ENCODE measurements at places on chromosomes 7 and 10.
A peak's percentile ranks its signal among the peaks of the same experiment; 100 is the strongest.

- peak; percentile 39 for DNase-seq
These were observed 243.6 kb downstream of the BICC1 start for GRCh38 chr10:58756130-58756719.

DNA sequence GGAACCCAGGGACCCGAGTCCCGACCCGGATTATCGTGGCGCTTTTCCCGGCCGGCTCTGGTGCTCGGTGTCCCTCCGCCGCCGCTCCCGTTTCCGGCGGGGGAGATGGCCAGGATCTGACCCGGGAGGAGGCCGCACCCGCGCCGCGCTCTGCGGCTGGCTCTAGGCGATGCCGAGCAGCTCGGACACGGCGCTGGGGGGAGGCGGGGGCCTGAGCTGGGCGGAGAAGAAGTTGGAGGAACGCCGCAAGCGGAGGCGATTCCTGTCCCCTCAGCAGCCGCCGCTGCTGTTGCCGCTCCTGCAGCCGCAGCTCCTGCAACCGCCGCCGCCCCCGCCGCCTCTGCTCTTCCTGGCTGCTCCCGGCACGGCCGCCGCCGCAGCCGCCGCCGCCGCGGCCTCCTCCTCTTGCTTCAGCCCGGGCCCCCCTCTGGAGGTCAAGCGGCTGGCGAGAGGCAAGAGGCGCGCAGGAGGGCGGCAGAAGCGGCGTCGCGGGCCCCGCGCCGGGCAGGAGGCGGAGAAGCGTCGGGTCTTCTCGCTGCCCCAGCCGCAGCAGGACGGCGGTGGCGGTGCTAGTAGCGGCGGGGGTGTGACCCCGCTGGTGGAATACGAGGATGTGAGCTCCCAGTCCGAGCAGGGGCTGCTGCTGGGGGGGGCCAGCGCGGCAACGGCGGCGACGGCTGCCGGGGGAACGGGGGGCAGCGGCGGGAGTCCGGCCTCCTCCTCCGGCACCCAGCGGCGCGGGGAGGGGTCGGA is 593 bp downstream of the CDK13 start:
- DNase-seq, result peak; percentile 29

GRCh38 chr7:20454202-20454601 is 123.5 kb downstream of the ITGB8 start:
- no peak for DNase-seq

DNA sequence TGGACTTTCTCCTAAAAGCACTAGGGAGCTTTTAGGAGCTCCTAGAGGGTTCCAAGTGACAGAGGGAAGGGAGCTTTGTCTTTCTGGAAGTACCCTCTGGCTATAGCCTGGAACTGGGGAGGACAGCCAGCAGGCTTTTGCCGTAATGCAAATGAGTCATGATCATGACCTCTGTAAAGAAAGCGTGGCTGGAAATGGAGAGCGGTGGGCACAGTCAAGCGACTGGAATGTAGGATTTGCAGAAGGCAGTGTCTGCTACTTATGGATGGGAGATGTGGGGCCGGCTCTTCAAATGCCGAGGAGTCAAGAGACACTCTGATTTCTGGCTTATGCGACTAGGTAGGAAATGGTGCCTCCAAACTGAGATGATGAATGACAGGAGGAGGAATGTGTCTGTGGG is 34.6 kb upstream of the PLPP4 start:
- peak; percentile 91 for DNase-seq

DNA sequence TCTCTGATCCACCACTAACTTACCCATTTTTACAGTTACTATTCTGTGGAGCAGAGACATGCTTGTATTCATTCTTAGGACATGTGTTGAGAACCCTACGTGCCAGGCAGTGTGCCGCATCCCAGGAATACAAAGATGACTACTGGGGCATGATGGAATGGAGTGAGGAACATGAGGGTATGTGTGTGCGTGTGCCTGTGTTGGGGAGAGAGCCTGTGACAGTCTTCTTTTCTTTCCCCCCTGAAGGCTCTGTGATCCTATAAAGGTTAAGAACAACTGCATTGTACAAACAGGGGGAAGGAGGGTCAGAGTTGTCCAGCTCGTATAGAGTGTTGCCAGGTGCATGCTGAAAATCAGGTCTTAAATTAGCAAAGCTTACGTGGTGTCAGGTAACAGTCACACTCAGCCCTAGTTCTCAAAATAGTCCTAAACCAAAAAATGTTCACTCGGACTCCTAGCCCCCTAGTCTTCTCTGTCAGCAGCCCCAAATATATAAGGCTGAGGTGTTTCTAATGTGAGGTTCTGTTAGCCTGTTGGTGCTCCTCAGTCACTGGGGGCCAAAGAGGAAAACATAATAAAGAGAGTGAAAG is 161.9 kb downstream of the CELF2 start:
- DNase-seq, result no peak

DNA sequence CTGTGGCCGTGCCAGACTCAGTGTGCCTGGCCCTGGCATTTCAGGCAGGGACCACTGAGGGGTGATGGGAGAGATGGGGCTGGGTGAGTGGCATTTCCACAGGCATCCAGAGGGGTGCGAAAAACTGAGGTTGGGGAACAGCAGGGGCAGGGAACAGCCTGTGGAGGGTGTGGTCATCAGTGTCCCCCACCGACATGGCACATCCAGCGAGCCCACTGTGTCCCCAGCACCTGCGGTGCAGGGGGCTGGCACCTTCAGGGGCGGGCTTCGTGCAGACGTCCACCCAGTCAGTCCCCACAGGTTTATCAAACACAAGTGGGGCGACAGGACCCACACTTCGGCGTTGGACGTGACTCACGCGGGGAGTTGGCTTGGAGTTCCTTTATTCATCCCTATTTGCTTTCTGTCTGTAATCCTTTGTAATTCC is 14.8 kb downstream of the CUX1 start:
- DNase-seq, result no peak

DNA sequence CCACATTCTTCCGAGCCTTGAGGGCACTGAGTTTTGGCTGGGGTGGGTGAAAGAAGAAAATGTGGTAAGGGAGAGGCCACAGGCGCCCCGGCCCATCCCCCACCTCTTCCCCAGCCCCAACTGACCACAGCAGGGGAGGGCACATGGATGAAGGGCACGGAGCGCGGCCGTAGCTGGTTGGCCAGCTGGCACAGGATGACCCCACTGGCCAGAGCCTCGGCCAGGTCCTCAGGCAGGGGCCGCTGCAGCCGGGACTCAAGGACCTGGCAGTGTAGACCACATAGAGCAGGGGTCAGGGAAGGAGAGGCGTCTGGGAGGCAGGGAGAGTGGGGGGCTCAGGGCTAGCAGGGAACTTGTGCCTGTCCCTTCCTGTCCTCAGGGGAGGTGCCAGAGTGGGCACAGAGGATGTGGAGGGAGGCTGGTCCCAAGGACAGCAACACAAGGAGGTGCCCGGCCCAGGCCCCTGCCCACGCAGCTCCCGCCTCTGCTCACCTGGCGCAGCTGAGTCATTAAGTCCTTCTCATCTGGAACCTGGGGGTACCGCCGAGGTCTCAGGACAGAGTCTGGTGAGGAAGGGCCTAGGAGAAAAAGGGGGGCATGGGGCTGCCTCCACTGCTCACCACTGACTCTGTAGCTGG is 2.2 kb upstream of the SAP25 start:
- no peak for DNase-seq

GRCh38 chr7:52406808-52407207 is 628.6 kb upstream of the POM121L12 start:
- DNase-seq, result no peak

DNA sequence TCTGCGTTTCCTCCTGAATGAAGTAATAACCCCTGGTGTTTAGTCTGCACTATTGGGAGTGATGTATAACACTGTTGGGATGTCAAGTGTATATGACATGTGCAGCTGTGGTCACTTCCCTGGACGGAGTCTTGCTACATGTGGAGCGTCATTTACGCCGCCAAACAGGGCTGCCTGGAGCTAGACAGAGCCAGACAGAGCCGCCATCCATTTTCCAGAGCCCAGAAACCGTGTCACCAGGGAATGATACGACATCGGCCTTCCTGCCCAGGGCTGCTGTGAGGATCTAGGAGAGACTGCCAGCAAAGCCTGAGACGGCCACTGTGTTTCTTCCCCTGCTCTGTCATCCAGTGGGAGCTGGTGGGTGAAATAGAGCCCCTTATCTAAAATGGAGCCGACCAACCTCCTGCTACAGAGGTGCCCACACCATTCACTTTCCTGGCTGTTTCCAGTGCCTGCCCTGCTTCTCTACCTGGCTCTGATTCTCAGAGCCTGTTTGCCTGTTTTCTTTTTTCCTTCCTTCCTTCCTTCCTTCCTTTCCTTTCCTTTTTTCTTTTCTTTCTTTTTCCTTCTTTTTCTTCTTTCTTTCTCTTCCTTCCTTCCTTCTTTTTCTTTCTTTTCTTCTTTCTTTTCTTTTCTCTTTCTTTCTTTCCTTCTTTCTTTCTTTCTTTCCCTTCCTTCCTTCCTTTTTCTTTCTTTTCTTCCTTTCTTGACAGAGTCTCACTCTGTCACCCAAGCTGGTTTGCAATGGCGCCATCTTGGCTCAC is 13.3 kb upstream of the FGFR2 start:
- no peak for DNase-seq

- no peak for DNase-seq
These were observed 13.4 kb downstream of the HEPACAM2 start for GRCh38 chr7:93212881-93213280.

Measured in amniotic epithelial cell (primary cell).